Sciatic nerve (tissue), 2 donors: ENCODE measurements at places on chromosomes 1 and 21. TPM values are rescaled to one million over a fixed set of nuclear protein-coding genes. Genes with fewer than 3 reads are reported as not detected.
A peak's percentile ranks its signal among the peaks of the same experiment; 100 is the strongest.

- DNase-seq: peak; percentile 77
Observed at GRCh38 chr1:157193702-157194391, 55.7 kb upstream of the ETV3 start.

GRCh38 chr1:8988618-8988967 is 37.6 kb downstream of the SLC2A7 start:
- DNase-seq: no peak

DNA sequence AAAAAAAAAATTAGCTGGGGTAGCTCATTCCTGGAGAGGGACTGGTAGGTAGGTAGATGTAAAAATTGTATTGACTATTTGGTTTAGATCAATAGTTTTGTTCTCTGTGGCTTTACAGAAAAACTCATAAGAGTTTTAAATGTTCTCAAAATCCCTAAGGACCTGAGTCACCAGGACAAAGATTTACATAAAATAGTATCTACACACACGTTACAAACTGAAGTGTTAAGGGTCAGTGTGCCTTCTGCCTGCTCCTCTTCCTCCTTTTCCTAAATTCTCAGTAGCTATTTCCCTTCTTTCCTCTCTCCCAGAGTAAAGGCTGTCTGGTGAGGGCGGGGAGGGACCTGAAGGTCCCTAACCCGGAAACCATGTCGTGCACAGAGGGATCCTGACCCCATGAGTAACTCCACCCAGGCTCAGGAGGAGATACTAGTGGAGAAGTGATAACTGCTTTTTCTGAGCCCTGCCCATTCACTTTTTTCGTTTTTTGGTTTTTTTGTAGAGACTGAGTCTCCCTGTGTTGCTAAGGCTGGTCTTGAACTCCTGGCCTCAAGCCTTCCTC is 8.1 kb downstream of the PLEKHM2 start:
- DNase-seq: no peak

DNA sequence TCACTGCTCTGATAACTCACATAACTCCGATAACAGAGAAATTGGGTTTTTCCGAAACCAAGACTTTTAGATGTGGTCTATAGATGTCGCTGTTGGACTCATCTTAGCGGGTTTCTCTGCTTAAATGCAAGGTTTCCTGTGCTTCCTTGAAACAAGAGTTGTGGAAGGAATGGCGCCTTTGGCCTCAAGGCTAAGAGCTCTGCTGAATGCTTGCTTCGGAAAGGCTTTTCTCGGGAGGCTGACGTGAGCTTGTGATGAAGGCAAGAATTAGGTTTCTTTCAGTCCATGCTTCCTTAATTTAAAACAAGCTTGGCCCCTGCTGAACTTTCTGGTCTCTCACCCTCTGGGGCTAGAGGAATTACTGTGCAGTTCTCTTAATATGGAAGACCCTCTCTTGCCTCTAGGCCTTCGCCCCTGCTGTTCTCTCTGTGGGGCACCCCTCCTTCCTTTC is 113.5 kb downstream of the MAP3K21 start:
- DNase-seq: no peak

The ZNF496 gene
- total RNA-seq: 30.0 TPM

DNA sequence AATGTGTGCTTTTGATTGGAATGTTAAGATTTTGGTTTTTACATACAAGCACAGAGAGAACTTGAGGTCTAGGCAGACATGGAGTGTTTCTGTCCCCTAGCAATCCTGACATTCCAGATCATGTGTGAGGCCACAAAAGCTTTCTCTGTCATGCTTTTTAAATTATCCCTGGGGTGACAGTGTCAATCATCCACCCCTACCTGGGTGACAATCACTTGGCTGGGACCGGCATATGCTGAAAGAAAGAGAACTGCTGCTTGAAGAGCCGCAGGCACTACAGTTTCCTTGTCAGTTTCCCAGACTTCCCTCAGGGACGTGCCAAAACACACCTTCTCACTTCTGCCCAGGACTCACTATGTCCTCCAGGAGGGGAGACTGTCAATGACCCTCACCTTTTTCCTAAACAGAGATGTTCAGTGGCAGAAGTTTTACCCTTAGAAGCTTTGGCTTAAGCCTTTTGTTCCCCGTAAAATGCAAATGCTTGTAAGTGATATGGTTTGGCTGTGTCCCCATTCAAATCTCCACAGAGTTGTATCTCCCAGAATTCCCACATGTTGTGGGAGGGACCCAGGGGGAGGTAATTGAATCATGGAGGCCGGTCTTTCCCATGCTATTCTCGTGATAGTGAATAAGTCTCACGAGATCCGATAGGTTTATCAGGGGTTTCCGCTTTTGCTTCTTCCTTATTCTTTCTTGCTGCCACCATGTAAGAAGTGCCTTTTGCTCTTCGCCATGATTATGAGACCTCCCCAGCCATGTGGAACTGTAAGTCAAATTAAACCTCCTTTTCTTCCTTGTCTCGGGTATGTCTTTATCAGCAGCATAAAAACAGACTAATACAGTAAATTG is 217.4 kb downstream of the FGGY start:
- DNase-seq: no peak

DNA sequence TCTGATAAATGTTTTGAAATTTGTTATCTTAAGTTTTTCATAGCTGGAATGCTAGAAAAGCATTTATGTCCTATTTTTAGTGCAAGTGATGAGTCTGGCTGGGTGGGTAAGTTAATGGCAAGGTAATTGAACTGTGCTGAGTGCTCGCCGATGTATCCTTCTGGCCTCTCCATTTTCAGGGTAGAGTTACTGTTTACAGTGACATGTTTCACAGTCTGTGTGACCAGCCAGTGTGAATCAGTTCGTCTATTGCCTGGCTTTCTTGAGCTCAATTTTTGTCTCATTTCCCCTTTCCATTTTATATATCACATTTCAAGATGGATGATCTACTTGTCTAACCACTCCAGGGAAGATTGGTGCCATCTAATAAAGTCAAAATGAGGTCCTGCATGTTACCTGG is 44.1 kb downstream of the ITSN1 start:
- DNase-seq: no peak

The MLLT11 gene
- total RNA-seq: 2.5 TPM

GRCh38 chr1:90434460-90434859 is 282.6 kb downstream of the BARHL2 start:
- no peak for DNase-seq

- no peak for DNase-seq
Observed at GRCh38 chr1:239899747-239900146, 191.9 kb upstream of the FMN2 start.
